ENCODE measurements at places on chromosomes 6 and 20.

DNA sequence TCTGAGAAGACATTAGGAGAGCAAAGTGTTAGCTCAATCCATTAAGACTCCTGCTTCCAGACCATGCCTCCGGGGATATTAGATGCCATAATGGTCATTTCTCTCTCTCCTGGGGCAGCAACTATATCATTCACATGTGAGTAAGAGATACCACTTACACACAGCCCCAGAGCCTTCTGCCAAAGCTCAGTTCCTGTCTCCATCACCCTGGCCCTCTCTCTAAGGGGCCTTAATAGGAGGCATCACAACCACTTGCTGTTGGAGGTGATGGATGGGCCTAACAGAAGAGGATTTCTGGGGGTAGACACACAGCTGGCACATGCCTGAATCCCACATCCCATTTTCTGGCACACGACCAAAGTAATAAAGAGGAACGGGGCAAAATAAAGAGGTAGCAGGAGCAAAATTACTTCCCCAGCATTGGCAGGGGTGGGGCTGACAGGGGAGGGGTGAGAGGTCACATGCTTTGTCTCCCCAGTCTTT is 34.0 kb upstream of the VSTM2L start:
- DNase-seq: no peak

- no peak for DNase-seq
Measured at GRCh38 chr6:160167604-160168399, 46.2 kb downstream of the SLC22A1 start.

DNA sequence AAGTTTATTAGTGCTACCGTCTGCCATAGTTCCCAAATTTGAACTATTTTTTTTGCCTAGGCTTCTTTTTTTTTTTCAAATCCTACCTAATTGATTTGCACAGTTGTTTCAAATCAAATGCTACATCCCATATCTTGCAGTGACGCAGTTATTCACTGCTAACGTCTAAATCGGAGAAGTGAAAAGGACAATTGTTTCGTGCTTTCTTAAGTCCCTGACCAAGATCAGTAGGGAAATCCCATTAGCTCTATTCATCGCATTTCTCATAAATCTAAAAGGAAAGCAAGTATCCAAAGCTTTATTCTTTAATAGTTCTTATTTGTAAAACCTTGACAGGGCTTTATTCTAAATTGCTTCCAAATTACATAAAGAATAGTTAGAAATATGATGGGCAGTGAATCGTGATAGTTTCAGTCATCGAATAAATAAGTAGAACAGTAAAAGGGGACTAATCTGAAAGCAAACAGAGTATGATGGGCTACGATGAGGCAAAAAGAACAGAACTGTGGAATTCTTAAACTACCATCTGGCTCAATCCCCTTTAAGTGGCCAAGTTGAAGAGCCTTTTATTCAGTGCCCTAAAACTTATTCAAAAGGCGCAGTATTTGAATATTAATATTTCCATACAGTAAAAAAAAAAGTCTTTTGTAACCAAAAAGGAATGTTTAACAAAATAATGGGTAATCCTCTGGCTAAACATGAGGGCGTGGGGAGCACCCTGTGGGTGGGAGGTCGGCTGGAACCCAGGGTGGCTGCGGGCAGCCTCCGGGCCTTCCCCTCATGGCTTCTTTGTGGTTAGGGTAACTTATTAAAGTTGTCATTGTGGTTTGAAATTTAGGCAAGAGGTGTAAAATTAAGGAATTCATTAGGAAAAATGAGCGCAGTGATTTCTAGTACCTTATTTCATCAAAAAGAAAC is 3.0 kb upstream of the ARID1B start:
- DNase-seq: no peak

GRCh38 chr20:48139262-48140041 is 354.2 kb upstream of the SULF2 start:
- DNase-seq: no peak

Measured in GOT3 (cell line).